ENCODE measurements at places on chromosomes 1 and 21.

DNA sequence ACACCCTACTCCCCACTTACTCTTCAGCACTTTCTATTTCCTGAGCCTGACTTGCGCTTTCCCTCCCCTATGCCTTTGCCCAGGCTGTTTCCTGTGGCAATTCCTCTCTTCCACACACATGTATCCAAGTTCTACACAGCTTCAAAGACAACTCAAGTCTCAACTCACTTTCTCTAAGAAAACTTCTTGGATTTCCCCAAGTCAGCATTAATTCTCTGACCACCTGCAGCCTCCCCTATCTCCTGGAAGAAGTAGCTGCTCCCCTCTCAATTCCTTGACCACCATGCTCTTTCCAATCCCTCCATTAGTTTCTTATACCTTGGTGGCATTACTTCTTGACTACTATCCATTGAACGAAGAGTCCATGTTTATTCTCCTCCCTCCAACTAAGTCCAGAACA lies 42.8 kb downstream of the NMNAT2 start:
- no peak for DNase-seq

DNA sequence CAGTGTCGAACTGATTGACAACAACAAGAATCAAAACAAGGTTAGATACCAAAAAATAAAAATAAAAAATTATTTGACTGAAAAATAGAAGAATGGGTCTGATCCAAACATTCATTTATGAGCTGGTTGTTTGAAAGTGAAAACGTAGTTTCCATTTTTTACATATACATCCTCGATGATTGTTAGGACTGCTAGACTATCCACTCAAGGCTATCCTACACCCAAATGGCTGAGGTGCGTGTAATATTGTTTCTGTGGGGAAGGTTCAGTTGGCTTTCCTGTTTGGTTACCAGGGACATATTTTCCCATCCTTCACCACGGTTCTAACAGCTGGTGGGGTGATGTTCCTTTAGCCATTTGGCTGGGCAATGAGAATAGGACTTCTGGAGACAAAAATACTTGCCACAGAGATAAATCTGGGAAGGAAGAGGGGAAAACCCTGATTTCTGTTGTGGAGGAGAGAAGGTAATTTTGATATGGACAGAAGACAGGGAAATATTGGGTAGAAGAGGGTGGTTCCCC lies 66.3 kb downstream of the MAP3K7CL start:
- DNase-seq, result no peak

GRCh38 chr1:100767176-100767890 lies 47.8 kb downstream of the VCAM1 start:
- no peak for DNase-seq

DNA sequence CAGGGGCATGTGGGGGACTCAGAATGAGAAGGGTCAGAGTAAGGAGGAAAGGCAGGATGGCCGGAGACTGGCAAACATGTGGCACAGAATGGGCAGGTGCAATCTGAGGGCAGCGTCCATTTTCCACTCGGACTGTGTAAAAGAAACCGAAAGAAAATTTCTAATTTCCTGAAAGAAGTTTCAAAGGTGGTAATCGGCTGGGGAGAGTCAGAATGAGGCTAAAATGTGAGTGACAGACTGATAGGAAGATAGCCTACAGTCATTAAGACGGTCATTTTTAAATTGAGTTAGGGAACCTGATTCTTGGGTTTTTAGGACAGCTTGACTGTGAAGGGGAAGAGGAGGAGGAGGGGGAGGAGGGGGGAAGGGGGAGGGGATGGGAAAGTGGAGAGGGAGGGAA lies 23.6 kb downstream of the COA6 start:
- DNase-seq, result no peak

GRCh38 chr1:210866532-210866931 lies 267.4 kb downstream of the KCNH1 start:
- DNase-seq, result no peak
